ENCODE measurements at places on chromosomes 6 and 20.
A peak's percentile ranks its signal among the peaks of the same experiment; 100 is the strongest.

GRCh38 chr6:157167837-157168236 lies 155.5 kb downstream of the TMEM242 start:
- DNase-seq: no peak

DNA sequence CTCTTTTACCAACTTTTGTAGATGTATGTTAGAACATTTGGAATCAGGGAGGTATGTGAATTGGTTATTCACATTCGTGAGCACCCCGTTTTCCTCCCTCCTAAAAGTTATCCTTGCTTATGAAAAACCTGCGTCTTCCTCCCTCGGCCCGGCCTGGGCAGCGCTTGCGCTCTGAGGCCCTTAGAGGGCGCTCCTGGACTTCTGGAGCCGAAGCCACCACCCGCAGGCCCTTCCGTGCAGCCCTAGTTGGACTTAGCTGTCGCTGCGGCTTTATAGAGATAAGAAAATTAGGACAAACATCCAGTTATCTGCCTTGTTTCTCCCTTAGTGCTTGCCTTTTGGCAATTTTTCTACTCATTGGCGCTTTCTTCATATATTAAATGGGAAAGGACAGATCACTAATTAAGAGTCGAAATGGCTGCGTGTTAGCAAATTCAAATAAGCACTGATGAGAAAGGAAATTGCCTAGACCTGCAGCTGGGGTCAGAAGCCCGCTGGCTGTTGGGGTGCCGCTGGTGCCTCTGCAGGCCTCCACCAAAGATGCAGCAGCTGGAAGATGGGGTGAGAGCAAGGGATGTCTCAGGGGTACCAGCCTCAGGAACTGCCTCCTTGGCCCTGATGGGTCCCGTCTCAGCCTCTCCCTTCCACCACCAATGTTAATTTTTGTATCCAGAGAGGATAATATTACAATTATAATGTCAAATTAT lies 5.2 kb downstream of the FNDC1 start:
- DNase-seq: peak; percentile 18

- DNase-seq: no peak
These were observed 4.6 kb downstream of the PTPN1 start for GRCh38 chr20:50514750-50515149.

- peak; percentile 56 for DNase-seq
These were observed at the start of gene SENP6 for GRCh38 chr6:75601304-75602245. Gene SENP6 (plus strand): TSS chr6:75601880. CDS start chr6:75602525, 645 bp downstream.

GRCh38 chr6:165229216-165229615 lies 80.2 kb downstream of the C6orf118 start:
- DNase-seq: no peak

GRCh38 chr6:144150710-144151657 lies 667 bp downstream of the STX11 start:
- no peak for DNase-seq

- DNase-seq: no peak
These were observed 92.5 kb downstream of the LRRC1 start for GRCh38 chr6:53887316-53887715.

- peak; percentile 68 for DNase-seq
These were observed 5.3 kb upstream of the IP6K3 start for GRCh38 chr6:33751771-33752645.

GRCh38 chr6:44926556-44926955 lies 401.6 kb upstream of the RUNX2 start:
- no peak for DNase-seq

- DNase-seq: no peak
These were observed 129.1 kb downstream of the TNFRSF21 start for GRCh38 chr6:47180633-47181032.

DNA sequence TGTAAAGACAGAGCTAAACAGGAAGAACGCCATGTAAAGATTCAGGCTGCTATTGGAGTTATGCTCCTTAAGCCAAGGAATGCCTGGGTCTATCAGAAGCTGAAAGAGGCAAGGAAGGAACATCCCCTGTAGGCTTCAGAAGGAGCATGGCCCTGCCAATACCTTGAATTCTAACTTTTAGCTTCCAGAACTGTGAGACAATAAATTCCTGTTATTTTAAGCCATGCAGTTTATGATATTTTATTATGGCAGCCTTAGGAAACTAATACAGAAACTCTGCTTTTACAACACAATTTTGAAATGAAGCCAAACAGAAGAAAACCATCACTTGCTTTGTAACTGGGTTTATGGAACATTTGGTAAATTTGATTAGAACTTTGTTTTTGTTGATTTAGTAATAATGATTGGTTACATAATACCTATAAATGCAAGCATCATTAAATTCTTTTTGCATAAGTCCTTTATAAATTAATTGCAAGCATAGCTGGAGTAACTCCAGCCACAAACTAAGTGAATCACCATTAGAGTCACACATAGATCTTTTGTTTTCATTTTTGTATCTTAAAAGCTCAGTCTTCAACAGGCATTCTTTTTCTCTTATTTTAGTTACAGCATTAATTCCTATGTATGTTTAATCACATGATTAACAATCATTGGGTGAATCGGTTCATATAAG lies 33.5 kb upstream of the TSPYL1 start:
- DNase-seq: no peak

GRCh38 chr6:38708496-38708895 lies 5.6 kb upstream of the GLO1 start:
- DNase-seq: no peak
